Muscle of leg (tissue), 16 donors: ENCODE measurements at places on chromosomes 6 and 20. TPM values are rescaled to one million over a fixed set of nuclear protein-coding genes. Genes with fewer than 3 reads are reported as not detected.

BANF2 gene
- polyA plus RNA-seq, result not detected

PRRT1 gene
- polyA plus RNA-seq, result 1.4 TPM

KHDRBS2 gene
- 0.24 TPM for polyA plus RNA-seq

SLC17A2 gene
- polyA plus RNA-seq, result not detected

SPTLC3 gene
- 3.4 TPM for polyA plus RNA-seq

HLA-DMA gene
- 4.6 TPM for polyA plus RNA-seq
